ENCODE measurements at places on chromosomes 3 and 15.

GRCh38 chr3:142732066-142732465 is 8.2 kb downstream of the TRPC1 start:
- DNase-seq: no peak

- no peak for DNase-seq
Observed at GRCh38 chr3:128293930-128294329, 140.6 kb downstream of the EEFSEC start.

- DNase-seq: no peak
Observed at GRCh38 chr3:135084405-135084804, 289.3 kb downstream of the EPHB1 start.

DNA sequence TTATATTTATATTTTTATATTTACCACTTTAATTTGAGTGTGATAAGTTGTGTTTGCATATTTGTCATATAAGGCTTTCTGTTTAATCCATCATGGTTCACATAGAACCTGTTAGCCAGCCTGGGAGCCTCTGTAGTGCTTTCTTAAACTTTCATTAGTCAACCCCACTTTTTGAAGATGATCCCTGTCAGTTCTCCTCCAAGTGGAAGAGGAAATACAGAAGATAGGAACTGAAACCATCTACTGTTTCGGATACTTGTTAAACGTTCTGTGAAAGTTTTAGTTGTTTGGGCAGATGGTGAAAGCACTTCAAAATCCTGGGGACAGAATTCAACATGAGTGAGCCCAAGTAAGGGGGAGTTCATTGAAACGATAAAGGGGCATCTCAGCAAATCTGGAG is 4.6 kb upstream of the SAMMSON start:
- no peak for DNase-seq

GRCh38 chr3:98991393-98991792 is 89.9 kb upstream of the DCBLD2 start:
- no peak for DNase-seq

GRCh38 chr3:149895769-149896168 is 74.9 kb downstream of the PFN2 start:
- no peak for DNase-seq

- no peak for DNase-seq
Observed at GRCh38 chr3:41131224-41131623, 68.1 kb upstream of the CTNNB1 start.

GRCh38 chr15:71366926-71367325 is 251.7 kb downstream of the THSD4 start:
- DNase-seq: no peak
